Small intestine (tissue), 16 donors: ENCODE measurements at places on chromosomes 7 and 10.

DNA sequence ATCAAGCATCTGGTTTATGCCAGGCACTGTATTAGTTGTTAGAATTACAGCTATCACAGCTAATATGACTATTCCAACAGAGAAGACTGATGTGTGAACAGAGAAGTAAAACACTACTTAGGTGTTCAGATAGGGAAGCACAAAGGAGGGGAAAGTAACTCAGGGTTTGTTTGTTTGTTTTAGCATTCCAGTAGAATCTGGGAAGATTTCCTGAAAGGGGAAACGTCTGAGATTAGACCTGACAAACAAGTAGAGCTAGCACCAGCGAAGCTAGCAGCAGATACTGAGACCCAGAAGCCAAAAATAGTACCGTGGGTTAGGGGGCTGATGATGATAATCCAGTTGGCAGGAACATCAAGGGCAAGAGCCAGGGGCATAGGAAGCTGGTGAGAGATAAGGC lies 28.8 kb upstream of the KLHL7 start:
- H3K27ac ChIP-seq: no peak overlapping the region
- H3K4me3 ChIP-seq: no peak overlapping the region
- H3K36me3 ChIP-seq: no peaks in the 10 kb centered on the region

- no peak overlapping the region for H3K27ac ChIP-seq
- no peaks in the 10 kb centered on the region for H3K36me3 ChIP-seq
- peaks cover 36% of the 10 kb centered on the region for H3K4me1 ChIP-seq
- peak; percentile 79 for DNase-seq
Observed at GRCh38 chr7:520503-521161, 986 bp upstream of the PDGFA start.

- H3K4me3 ChIP-seq: no peak overlapping the region
- no peak overlapping the region for H3K27ac ChIP-seq
- no peaks in the 10 kb centered on the region for H3K36me3 ChIP-seq
- DNase-seq: no peak
- H3K27me3 ChIP-seq: no peaks in the 10 kb centered on the region
Observed at GRCh38 chr10:47077941-47078340, 166.7 kb downstream of the PTPN20 start.

DNA sequence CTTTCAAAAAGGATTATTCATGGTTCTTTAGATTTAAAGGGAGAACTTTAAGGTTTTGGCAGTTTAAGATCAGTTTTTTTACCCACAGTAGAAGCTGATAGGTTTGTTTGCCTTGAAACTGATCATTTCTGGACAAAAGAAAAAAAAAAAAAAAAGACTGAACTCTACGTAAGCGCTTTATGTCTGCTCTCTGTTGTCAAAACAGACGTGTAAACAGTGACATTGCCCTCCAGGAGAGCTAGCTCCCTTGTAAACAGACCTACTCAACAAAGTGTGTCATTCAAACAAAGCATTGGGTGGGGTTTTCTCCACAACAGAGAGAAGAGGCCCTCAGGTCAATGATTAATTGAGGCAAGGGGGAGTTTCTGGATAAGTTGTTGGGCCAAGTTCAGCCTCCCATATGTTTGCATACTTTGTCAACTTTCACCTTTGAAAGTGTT lies 568.1 kb upstream of the LRRN3 start:
- H3K27me3 ChIP-seq: no peaks in the 10 kb centered on the region
- peak; percentile 77 for DNase-seq
- no peaks in the 10 kb centered on the region for H3K36me3 ChIP-seq

GRCh38 chr7:68107261-68107660 lies 1110.6 kb downstream of the TYW1 start:
- H3K4me3 ChIP-seq: no peak overlapping the region
- no peak for DNase-seq
- H3K36me3 ChIP-seq: no peaks in the 10 kb centered on the region

DNA sequence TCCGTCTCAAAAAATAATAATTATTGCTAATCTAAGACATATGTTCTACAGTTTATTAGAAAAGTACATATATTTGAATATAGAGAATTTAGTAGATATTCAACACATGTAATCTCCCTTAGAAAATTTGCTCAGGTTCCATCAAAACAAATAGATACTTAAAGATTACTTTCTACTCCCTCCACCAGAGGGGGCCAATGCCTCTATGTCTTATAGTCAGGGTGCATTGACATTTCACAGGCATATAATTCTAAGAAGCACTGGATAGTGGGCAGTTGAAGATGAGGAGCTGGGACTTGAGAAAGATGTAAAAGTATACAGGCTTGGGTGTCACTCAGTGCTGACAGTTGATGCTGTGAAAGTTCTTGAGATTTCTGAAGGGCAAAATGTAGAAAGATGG lies 301.6 kb upstream of the HPS1 start:
- H3K36me3 ChIP-seq: no peaks in the 10 kb centered on the region
- no peak overlapping the region for H3K27ac ChIP-seq
- no peaks in the 10 kb centered on the region for H3K4me1 ChIP-seq
- DNase-seq: peak; percentile 12

DNA sequence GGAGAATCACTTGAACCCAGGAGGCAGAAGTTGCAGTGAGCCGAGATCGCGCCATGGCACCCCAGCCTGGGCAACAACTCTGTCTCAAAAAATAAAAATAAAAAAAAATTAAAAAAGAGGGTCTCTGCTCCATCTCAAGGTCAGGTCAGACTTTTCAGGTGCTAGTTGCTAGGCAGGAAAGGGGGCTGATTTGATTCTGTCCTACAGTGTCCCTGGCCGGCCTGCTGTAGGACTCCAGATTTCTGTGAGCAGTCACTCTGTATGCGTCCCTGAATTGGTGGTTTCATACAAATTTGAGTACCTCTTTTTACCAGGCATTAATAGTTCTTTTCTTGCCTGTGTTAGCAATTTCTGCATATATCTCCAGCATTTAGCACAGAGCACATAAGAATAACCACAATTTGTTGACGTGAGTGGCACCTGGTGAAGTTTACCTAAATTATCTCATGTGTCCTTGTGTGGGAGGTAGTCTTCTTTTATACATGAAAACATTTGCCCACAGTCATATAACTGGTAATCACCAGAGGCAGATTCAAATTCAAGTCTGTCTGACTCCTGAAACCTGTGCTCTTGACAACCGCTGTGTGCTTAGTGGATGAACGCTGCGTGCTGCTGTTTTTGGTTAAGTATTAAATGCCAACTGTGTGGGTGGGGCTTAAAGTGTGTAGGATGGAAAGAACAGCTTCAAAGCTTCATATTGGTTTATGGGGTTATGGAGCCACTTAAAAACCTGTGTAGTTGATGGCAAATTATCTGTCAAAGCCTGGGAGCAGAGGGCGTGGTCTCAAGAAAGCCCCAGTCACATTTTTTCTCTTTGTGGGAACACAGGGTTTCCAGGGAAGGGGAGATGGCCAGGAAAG lies 3.2 kb upstream of the ZNF775 start:
- H3K4me1 ChIP-seq: peaks cover 69% of the 10 kb centered on the region
- DNase-seq: peak; percentile 60
- H3K27ac ChIP-seq: peak overlapping the region; percentile 67
- H3K36me3 ChIP-seq: no peaks in the 10 kb centered on the region
- H3K27me3 ChIP-seq: no peaks in the 10 kb centered on the region

DNA sequence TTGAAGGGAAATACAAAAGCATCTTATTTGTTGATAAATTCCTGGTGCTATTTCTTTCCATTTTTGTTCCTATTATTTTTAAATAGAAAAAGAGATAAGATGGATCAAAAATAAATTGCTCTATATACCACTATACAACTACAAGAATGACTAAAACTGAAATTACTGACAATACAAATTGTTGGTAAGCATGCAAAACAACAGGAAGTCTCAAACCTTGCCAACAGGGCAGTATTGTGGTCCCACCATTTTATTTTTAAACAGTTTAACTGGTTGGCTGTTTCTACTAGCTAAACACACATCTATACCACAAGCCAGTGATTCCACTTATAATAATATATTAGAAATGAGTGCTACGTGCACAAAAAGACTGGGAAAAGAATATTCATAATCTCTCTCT lies 213.0 kb downstream of the JAZF1 start:
- H3K4me1 ChIP-seq: no peaks in the 10 kb centered on the region
- H3K27ac ChIP-seq: no peak overlapping the region
- DNase-seq: no peak
- H3K27me3 ChIP-seq: no peaks in the 10 kb centered on the region
- no peaks in the 10 kb centered on the region for H3K36me3 ChIP-seq
